ENCODE measurements at places on chromosomes 2 and 18. TPM values are rescaled to one million over a fixed set of nuclear protein-coding genes. Genes with fewer than 3 reads are reported as not detected.

- no peaks in the 10 kb centered on the region for H3K36me3 ChIP-seq
- no peak for DNase-seq
- no peak overlapping the region for H3K4me3 ChIP-seq
- H3K27ac ChIP-seq, result no peak overlapping the region
- no peaks in the 10 kb centered on the region for H3K4me1 ChIP-seq
These were observed 344.3 kb upstream of the KCNH7 start for GRCh38 chr2:163182764-163183354.

- H3K36me3 ChIP-seq, result no peaks in the 10 kb centered on the region
- DNase-seq, result no peak
- H3K4me3 ChIP-seq, result no peak overlapping the region
- H3K27ac ChIP-seq, result no peak overlapping the region
- peaks cover 26% of the 10 kb centered on the region for H3K27me3 ChIP-seq
These were observed 5.7 kb upstream of the CELF4 start for GRCh38 chr18:37571266-37571665.

- no peak overlapping the region for H3K27ac ChIP-seq
- peaks cover 2% of the 10 kb centered on the region for H3K27me3 ChIP-seq
- H3K36me3 ChIP-seq, result peaks cover 3% of the 10 kb centered on the region
- DNase-seq, result no peak
These were observed 208.0 kb downstream of the TPGS2 start for GRCh38 chr18:36620788-36621187.

- H3K4me3 ChIP-seq, result no peak overlapping the region
- no peaks in the 10 kb centered on the region for H3K4me1 ChIP-seq
- no peaks in the 10 kb centered on the region for H3K36me3 ChIP-seq
- no peak overlapping the region for H3K27ac ChIP-seq
- no peaks in the 10 kb centered on the region for H3K27me3 ChIP-seq
- no peak for DNase-seq
These were observed 605.0 kb upstream of the RAB6C start for GRCh38 chr2:129374452-129374851.

Gene SKA1
- total RNA-seq, result 2.0 TPM
